Activated CD8-positive, alpha-beta memory T cell treated with anti-CD3 and anti-CD28 coated beads, Interleukin-2, amount 50 U/mL, for 48 hours (primary cell): ENCODE measurements at places on chromosomes 1 and 21.

DNA sequence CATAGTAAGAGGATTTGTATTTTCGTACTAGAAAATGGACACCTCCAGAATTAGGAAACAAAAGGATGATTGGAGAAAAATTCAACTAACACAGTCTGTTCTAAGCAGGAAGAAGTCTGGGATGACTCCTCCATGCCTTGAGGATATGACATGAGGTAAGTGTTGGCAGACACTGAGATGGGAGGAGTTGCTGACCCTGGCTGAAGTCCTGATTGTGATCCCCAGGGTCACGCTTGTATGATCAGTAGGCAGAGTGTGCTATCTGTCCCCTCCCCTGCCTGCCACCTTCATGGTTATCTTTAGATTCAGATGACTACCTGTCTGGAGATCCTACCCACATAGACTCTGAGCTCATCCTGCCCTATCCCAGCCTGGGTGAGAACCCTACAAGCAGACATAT is 249.1 kb downstream of the C1orf94 start:
- no peak for DNase-seq

- no peak for DNase-seq
Measured at GRCh38 chr1:104072915-104073371, 323.2 kb downstream of the AMY1C start.

GRCh38 chr1:168688644-168689326 is 40.2 kb downstream of the DPT start:
- no peak for DNase-seq

- DNase-seq: no peak
Measured at GRCh38 chr1:236002025-236002390, 62.9 kb downstream of the NID1 start.
